Fibroblast of skin of right biceps (primary cell): ENCODE measurements at places on chromosomes 1 and 21.

DNA sequence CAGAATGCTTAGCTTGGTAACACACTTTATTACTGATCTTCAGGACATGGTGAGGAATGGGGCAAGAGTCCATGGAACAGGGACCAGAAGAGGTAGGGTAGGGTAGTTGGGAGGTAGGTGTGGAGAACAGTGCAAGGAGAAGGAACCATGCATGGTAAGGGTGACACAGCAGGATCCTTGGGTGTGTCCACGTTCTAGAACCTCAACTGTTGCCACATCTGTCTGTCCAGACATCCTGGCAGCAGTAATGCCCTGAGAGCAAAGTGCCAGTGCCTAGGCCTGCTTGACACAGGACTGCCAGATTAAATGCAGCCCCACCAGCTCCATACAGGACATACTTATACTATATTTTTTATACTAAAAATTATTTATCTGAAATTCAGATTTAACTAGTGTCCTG is 13.9 kb downstream of the DMAP1 start:
- DNase-seq, result no peak

GRCh38 chr1:116943438-116943837 is 33.7 kb downstream of the PTGFRN start:
- no peak for DNase-seq

- no peak for DNase-seq
Observed at GRCh38 chr1:172393354-172393753, 27.1 kb upstream of the C1orf105 start.

DNA sequence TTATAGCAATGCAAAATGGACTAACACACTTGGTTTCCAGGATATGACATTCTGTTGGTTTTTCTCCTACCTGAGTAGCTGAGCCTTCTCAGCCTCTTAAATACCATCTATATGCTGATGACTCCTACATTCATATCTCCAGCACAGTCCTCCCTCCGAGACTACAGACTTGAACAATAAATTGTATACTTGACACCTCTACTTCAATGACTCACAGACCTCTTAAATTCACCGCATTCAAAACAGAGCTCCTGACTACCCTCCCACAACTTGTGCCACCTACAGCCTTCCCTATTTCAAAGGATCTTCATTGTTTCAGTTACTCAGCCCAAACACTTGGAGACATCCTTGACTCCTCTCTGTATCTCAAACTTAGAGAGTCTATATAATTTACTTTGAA is 66.8 kb upstream of the ASB17 start:
- DNase-seq, result no peak

- no peak for DNase-seq
Observed at GRCh38 chr1:20087668-20088067, 17.7 kb downstream of the PLA2G5 start.

GRCh38 chr1:115771094-115771846 is 2.8 kb upstream of the CASQ2 start:
- no peak for DNase-seq
